ENCODE measurements at places on chromosomes 7 and 10.

- DNase-seq: no peak
These were observed 141.6 kb downstream of the TSPAN12 start for GRCh38 chr7:120716307-120716706.

- no peak for DNase-seq
These were observed 74.6 kb upstream of the GDF10 start for GRCh38 chr10:47225219-47225927.

GRCh38 chr7:129553899-129554461, 51.6 kb downstream of the SMKR1 start:
- DNase-seq: peak; percentile 70

- DNase-seq: no peak
These were observed 214.0 kb downstream of the MDFIC start for GRCh38 chr7:115135769-115136410.
